ENCODE measurements at places on chromosomes 3 and 15.
A peak's percentile ranks its signal among the peaks of the same experiment; 100 is the strongest.

DNA sequence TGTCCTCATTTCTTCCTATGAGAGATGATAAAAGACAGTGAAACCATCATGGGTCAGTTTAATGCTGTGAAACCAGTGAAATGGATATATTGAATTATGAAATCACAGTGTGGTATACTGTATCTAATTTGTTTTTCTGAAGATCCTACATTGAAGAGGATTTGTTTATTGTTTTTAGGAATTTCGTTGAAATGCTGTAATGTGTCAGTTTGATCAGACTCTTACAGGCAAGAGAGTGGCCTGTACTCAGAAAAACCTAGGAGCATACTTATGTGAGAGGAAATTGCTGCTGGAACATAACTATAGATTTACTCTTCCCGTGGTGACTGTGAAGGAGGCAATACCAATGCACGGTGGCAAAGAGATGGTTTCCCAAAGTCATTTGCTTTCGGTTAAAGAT is 29.1 kb upstream of the ONECUT1 start:
- no peak for DNase-seq
- peaks cover 3% of the 10 kb centered on the region for H3K27me3 ChIP-seq
- no peak overlapping the region for H3K4me3 ChIP-seq
- peaks cover 8% of the 10 kb centered on the region for H3K4me1 ChIP-seq
- H3K36me3 ChIP-seq: peaks cover 4% of the 10 kb centered on the region
- no peak overlapping the region for H3K27ac ChIP-seq

DNA sequence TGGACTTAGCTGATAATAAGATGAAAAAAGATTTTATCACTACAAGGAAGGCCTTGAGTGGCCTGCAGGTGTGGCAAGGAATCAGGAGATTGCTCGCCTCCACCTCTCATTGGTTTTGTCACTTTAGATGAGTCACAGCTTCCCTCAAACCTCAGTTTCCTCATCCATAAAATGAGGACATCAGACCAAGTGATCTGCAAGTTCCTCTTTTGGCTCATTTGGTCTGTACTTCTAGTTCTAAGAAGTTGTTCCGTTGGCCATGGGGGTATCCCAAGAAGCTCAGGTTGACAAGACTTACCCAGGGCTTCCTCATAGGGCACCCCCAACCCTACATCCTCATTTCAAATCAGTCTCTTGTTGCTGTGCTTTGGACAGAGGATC is 254.1 kb downstream of the UACA start:
- no peak overlapping the region for H3K4me3 ChIP-seq
- peaks cover 6% of the 10 kb centered on the region for H3K36me3 ChIP-seq
- DNase-seq: no peak
- peaks cover 28% of the 10 kb centered on the region for H3K4me1 ChIP-seq

GRCh38 chr3:195597229-195597628 is 13.5 kb upstream of the APOD start:
- H3K4me1 ChIP-seq: peaks cover 5% of the 10 kb centered on the region
- no peak overlapping the region for H3K27ac ChIP-seq
- no peaks in the 10 kb centered on the region for H3K27me3 ChIP-seq
- peaks cover 4% of the 10 kb centered on the region for H3K36me3 ChIP-seq
- DNase-seq: no peak

DNA sequence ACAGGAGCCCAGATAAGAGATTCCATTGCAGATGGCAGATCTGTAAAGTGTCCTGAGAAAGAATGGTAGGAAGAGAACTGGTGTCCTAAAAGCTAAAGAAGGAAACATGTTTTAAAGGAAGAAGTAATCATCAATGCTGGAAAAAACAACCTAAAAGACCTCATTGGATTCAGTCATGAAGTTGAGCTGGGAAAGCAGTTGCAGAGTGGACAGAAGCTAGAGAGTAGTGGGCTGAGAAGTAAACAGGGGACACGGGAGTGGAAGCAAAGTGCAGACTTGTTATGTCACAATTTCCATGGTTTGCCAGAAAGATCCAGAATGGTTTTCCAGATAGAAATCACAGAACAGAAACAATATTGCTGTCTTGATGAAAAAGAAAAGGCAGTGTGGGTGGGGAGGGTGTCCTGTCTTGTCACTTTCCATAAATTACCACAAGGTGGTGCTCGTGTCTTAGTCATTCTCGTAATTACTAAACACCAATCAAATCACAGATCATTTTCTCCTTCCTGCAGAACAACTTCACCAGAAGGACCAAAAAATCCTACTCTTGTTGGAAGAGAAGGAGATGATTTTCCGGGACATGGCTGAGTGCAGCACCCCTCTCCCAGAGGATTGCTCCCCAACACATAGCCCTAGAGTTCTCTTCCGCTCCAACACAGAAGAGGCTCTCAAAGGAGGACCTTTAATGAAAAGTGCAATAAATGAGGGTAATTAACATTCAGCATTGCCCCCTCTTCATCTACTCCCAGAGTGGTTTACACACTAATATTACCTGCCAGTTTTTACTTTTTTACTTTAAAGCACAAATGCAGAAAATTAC is 64.5 kb downstream of the KLHL25 start:
- peak overlapping the region; percentile 54 for H3K27ac ChIP-seq
- H3K4me1 ChIP-seq: peaks cover 6% of the 10 kb centered on the region
- peak overlapping the region; percentile 11 for H3K4me3 ChIP-seq
- H3K27me3 ChIP-seq: no peaks in the 10 kb centered on the region
- peaks cover 34% of the 10 kb centered on the region for H3K36me3 ChIP-seq

DNA sequence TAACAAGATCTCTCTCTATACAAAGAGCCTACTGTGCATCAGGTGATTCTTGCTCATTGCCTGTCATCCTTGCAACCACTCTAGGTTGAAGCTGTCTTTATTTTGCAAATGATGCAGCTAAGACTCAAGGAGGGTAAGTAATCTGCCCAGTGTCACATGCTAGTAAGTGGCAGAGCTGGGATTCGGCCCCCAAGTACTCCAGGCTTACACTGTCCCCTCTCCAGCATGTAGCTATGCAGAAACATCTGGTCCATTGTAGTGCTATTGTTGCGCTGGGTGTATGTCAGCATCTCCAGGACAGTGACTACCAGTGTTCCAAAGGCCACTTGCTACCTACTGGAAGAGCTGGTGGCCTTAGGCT is 248.9 kb downstream of the SLCO3A1 start:
- no peak overlapping the region for H3K27ac ChIP-seq
- DNase-seq: no peak
- H3K27me3 ChIP-seq: peaks cover 1% of the 10 kb centered on the region
- no peak overlapping the region for H3K4me3 ChIP-seq
- no peaks in the 10 kb centered on the region for H3K36me3 ChIP-seq
- peaks cover 13% of the 10 kb centered on the region for H3K4me1 ChIP-seq
